Bone marrow (tissue), 2 donors: ENCODE measurements at places on chromosomes 16 and 17.

GRCh38 chr17:72677714-72678390, 414.6 kb downstream of the SLC39A11 start:
- DNase-seq, result no peak

- DNase-seq, result peak; percentile 21
Observed at GRCh38 chr17:10616502-10617119, 40.5 kb downstream of the MYH3 start.

DNA sequence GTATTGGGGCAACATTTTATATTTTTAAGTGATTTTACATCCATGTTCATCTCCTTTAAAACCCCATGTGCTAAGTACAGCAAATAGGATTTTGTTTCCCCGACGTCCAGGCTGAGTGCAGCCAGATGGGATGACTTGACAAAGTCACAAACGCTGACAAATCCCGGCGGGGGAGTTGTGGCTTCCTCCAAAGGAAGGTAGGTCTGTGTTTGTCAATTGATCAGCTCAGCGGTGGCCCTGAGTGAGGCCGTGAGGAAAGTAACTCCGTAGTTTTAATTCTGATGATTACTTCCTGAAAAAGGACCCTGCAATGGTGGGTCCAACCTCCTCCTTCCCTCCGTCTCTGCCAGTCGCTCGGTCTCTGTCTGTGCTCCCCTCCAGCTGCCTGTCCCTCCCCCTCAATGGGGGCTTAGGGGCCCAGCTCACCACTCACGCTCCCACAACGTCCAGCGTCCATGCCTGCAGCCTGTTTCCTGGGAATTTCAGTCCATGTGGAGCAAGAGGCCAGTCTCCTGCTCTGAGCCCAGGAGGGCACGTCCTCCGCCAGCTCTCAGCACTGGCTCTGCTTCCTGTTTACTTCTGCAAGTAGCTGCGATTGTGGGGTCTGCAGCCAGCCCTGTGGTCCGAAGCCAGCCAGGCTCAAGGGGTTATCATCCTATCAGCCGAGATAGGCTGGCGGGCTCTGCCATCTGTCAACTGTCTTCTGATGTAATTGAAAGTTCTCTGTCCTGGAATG, 209.4 kb upstream of the FOXF1 start:
- no peak for DNase-seq

- DNase-seq, result no peak
Observed at GRCh38 chr16:11990702-11991390, 14.3 kb downstream of the SNX29 start.

- DNase-seq, result peak; percentile 7
Observed at GRCh38 chr17:39753514-39754160, 15.9 kb downstream of the GRB7 start.

- no peak for DNase-seq
Observed at GRCh38 chr17:80981929-80982425, 9.7 kb upstream of the CHMP6 start.

DNA sequence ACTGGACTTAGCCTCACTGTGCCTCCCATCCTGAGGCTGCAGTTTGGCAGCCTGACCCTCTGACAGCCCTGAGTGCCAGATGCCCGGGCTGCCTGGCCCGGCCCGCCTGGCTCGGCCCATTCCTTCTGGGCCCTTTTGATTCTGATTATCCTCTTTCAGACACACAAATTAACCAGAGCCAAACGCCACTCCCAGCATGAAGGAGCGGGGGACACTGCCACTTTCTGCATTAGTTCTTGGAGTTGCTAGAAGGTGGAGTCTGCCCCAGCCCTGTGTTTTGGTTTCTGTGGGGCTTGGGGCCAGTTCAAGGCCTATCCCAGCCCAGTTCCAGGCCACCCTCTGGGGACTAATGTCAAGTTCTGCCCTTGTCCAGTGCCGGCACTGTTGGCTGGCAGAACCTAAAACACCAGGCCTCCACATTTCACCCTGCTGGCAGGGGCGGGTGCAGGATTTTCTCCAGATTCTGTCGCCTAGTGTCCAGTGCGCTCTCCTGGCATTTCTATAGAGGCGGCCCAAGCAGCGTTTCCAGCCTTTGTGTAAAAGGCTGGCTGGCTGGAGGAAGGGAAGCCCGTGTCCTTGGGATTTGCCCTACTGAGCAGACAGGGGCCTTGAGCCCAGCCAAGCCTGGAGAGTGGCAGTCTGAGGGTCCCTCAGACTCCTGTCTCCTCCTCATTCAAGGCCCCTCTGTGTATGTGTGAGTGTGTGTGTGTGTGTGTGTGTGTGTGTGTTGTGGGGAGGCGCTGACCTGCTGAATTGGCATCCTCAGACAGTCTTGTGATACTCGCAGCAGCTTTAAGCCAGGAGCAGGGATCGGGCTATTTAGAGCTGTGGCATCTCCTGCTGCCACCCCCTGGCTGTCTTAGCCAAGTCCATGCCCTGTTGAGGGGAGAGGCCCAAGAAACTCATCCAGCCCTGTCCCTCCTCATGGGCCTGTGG, 21.4 kb downstream of the PLCD3 start:
- no peak for DNase-seq

GRCh38 chr16:19203374-19203966, 35.4 kb downstream of the SYT17 start:
- DNase-seq, result no peak

- no peak for DNase-seq
Observed at GRCh38 chr16:84105301-84105815, 11.4 kb downstream of the MBTPS1 start.

DNA sequence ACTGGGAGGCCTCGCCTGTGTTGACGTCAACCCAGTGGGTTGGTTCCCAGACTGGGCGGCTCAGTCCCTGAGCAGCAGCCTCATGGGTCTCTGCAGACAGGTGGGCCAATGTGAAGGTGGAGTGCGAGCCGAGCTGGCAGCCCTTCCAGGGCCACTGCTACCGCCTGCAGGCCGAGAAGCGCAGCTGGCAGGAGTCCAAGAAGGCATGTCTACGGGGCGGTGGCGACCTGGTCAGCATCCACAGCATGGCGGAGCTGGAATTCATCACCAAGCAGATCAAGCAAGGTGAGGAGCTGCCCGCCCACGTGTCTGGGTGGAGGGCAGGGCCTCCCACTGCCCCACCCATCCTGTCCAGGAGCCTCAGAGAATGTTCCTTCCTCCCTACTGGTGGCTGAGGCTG, 44.1 kb downstream of the MRC2 start:
- no peak for DNase-seq

- no peak for DNase-seq
Observed at GRCh38 chr17:76138234-76138895, 2.7 kb downstream of the FOXJ1 start.

GRCh38 chr16:12646490-12647274, 157.0 kb downstream of the CPPED1 start:
- DNase-seq, result no peak

GRCh38 chr17:3846437-3847164, 555 bp upstream of the NCBP3 start:
- no peak for DNase-seq

DNA sequence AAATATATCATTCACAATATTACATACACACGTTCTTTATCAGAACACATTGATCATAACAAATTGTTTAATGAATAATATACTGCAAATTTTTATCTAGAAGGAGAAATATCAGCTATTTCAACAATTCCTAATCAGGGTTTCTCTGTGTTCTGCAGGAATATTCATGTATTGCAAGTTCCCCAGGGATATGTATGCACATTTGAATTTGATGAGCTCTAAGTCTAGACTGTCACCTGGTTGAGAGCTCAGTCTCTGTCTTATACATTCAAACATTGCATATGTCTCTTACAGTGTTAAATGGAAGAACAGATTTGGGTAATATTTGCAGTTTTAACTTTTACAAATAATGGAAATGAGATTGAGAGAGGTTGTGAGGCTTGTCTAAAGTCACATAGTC, 829.7 kb downstream of the CDH11 start:
- no peak for DNase-seq

DNA sequence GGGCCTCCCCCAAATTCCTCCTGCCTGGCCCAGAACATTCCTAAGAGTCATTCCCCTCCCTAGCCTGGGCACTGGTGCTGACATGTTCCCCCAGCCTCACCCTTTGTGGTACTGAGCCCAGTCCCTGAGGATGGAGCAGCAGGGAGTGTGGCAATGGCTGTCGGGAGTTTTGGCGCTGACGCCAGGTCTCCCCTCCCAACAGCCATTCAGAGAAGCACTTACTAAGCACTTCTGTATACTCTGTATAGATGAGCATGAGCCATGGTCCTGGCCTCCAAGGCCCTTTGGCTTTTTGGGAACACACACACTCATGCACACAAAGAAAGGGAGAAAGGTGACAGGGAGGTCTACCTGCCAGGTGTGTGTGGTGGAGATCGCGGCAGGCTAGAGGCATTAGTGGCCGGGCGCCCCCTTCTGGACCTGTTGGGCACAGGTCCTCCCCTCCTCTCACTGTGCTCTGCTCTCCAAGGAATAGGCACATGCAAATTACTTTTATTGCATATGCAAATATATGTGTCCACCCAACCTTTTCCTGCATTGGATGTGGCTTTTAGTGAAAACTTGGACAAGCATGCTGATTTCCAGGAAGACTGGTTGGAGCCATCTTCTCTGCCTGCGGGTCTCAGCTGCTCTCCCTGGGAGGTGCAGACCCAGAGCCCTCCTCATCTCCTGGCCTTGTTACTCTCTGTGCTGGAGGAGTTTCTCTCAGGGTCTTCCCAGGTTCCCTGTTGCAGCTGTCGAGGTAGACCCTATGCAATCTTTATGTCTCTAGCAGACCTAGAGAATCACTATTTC, 17.4 kb upstream of the C17orf107 start:
- peak; percentile 18 for DNase-seq

- no peak for DNase-seq
Observed at GRCh38 chr17:8857919-8858318, 9.6 kb downstream of the PIK3R6 start.

DNA sequence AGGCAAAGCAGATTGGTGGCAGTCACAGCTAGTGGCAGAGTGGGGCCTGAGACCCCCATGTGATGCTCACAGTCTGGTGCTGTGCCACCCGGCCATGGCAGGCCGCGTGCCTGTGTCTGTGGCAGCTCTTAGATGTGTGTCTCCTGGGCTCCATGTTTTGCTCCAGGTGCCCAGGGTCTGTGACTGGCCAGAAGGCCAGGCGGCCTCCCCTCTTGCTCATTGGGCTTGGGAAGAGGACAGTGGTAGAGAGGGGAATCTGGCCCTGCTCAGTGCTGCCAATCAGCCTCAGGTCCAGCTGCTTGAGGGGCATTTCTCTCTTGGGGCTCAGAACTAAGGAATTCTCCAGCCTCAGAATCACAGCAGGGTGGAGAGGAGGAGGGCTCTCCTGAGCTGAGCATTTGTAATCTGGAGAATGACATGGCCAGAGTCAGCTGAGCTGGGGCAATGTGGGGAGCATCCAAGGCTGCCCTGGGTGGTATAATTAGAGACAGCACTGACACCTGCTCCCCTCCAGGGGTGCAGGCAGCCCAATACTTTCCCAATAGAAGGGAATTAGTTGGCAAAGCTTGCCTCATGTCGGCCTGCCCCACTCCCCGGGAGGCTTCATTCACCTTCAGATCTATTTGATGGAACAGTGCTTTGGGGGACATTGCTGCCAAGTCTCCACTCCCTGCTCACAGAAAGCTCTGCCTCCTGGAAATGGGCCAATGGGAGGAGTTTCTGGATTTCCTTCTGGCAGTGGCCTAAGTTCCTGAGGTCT, 2.7 kb upstream of the LASP1NB start:
- no peak for DNase-seq

- DNase-seq, result no peak
Observed at GRCh38 chr16:24953721-24954120, 61.4 kb downstream of the ARHGAP17 start.

- DNase-seq, result no peak
Observed at GRCh38 chr16:56849690-56850680, 15.0 kb upstream of the SLC12A3 start.

DNA sequence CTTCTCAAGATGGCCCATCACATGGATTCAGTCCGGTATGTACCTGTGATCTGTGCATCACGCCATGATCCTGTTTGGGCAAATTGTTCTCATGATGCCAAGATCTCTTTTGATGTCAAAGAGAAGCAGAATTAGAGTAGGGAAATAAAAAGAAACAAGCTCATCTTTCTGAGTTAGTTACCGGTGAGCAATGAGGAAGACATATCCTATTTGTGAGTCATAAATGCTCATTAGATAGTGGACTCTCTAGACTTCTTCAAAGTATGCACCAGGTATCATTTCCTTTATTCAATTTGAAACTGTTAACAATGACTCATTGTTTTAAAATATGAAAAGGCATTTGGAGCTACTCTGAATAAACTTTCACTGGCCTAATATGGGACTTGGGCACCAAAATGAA, 8.0 kb upstream of the KRTAP4-12 start:
- no peak for DNase-seq

DNA sequence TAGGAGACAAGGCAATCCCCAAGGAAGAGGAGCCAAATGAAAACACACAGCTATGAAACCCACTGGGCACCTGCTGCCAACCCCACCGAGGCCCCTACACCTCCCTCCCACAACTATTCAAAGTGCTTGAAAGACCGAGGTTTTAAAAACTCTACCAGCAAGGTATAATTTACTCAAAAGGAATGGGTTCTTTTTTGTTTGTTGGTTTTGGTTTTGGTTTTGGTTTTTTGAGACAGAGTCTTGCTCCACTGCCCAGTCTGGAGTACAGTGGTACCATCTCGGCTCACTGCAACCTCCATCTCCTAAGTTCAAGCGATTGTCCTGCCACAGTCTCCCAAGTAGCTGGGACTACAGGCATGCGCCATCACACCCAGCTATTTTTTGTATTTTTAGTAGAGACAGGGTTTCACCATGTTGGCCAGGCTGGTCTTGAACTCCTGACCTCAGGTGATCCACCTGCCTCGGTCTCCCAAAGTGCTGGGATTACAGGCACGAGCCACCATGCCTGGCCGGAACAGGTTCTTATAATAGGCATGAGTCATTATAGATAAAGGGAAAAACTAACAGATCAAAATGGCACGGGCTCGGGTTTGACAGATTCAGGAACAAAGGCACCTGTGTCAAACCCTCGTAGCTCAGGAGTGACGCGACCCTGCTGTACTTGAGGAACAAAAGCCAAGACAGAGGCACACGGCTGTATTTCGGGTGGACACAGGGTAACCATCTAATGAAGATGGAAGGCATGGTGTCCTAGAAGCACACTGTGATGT, 40.7 kb downstream of the COTL1 start:
- DNase-seq, result no peak

DNA sequence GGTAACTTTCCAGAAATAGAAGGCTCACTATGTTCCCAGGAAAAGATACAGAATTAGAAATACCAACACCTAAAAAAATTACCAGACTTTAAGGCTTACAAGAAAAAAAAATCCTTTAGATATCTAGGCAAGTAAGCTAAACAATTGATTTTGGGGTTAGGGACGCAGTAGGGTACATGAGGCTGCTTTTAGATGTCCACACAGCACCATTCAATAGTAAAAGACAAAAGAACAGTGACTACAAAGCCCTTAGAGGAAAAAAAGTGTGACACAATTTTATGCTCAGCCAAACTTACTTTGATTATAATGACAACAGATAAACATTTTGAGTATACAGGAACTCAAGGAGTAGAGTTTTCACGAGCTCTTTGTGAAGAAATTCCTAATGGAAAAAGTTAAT, 29.9 kb downstream of the METTL16 start:
- DNase-seq, result no peak

GRCh38 chr17:7809086-7809790, 24.8 kb upstream of the KDM6B start:
- no peak for DNase-seq
